ENCODE measurements at places on chromosomes 2 and 18. TPM values are rescaled to one million over a fixed set of nuclear protein-coding genes. Genes with fewer than 3 reads are reported as not detected.

FIGN gene
- polyA plus RNA-seq: 0.27 TPM

LOXHD1 gene
- polyA plus RNA-seq: 0.27 TPM

FOXI3 gene
- polyA plus RNA-seq: not detected

SLC9A2 gene
- 1.9 TPM for polyA plus RNA-seq

ZCCHC2 gene
- polyA plus RNA-seq: 7.9 TPM

C1GALT1C1L gene
- 0.37 TPM for polyA plus RNA-seq

PDCL3 gene
- 20.4 TPM for polyA plus RNA-seq

ALKAL2 gene
- 2.5 TPM for polyA plus RNA-seq

ITGB6 gene
- 5.6 TPM for polyA plus RNA-seq

UGT1A10 gene
- 19.0 TPM for polyA plus RNA-seq

TIGD1 gene
- polyA plus RNA-seq: 3.1 TPM

PKDCC gene
- polyA plus RNA-seq: 7.8 TPM

TGFA gene
- polyA plus RNA-seq: 6.3 TPM

KIF5C gene
- 0.22 TPM for polyA plus RNA-seq

PSMA8 gene
- polyA plus RNA-seq: not detected

SPATA3 gene
- not detected for polyA plus RNA-seq

PDE11A gene
- polyA plus RNA-seq: 0.27 TPM

DIPK1C gene
- 0.43 TPM for polyA plus RNA-seq

AOX1 gene
- 1.6 TPM for polyA plus RNA-seq

FASTKD2 gene
- polyA plus RNA-seq: 20.1 TPM

LAMA3 gene
- 28.6 TPM for polyA plus RNA-seq

GATA6 gene
- 27.8 TPM for polyA plus RNA-seq

SCTR gene
- 48.8 TPM for polyA plus RNA-seq

CCL20 gene
- polyA plus RNA-seq: 12.9 TPM

NFU1 gene
- 46.7 TPM for polyA plus RNA-seq

COL6A3 gene
- 3.2 TPM for polyA plus RNA-seq

RGPD3 gene
- polyA plus RNA-seq: 0.28 TPM

PAIP2B gene
- 0.45 TPM for polyA plus RNA-seq

RRM2 gene
- polyA plus RNA-seq: 33.5 TPM

Measured in small intestine (tissue), 16 donors.